ENCODE measurements at places on chromosomes 2 and 18. TPM values are rescaled to one million over a fixed set of nuclear protein-coding genes. Genes with fewer than 3 reads are reported as not detected.

NT5DC4 gene
- 0.12 TPM for total RNA-seq

GRCh38 chr18:31100436-31101182 is 1.6 kb downstream of the DSC2 start:
- DNase-seq = peak; percentile 29

DNA sequence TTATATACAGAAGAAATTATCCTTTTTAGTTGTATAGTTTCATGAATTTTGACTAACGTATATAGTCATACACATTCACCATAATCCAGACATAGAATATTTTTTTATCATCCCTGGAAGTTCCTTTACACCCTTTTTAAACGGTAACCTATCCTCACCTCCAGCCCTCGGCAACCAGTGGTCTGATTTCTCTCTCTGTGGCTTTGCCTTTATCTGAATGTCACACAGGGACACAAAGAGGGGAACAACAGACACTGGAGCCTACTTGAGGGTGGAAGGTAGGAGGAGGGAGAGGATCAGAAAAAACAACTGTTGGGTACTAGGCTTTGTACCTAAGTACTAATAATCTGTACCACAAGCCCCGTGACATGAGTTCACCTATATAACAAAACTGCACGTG is 191.9 kb downstream of the MC4R start:
- no peak for DNase-seq

DNA sequence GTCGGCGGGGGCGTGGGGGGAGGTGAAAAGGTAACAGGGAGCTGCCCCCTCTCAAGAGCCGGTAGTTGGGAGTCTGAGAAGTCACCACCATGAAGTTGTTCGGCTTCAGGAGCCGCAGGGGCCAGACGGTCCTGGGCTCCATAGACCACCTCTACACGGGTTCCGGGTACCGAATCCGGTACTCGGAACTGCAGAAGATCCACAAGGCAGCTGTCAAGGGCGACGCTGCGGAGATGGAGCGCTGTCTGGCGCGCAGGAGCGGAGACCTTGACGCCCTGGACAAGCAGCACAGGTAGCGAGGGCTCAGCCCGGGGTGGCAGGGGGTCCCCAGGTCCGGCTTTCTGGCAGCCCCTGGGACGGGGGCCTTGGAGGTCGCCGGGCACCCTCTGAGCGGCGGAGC is 47.1 kb upstream of the ZNF519 start:
- no peak for DNase-seq

NRP2 gene
- 146 TPM for total RNA-seq

CREB1 gene
- 65.4 TPM for total RNA-seq

GRCh38 chr2:231531883-231532755 is 1.9 kb upstream of the NMUR1 start:
- DNase-seq = no peak

DNA sequence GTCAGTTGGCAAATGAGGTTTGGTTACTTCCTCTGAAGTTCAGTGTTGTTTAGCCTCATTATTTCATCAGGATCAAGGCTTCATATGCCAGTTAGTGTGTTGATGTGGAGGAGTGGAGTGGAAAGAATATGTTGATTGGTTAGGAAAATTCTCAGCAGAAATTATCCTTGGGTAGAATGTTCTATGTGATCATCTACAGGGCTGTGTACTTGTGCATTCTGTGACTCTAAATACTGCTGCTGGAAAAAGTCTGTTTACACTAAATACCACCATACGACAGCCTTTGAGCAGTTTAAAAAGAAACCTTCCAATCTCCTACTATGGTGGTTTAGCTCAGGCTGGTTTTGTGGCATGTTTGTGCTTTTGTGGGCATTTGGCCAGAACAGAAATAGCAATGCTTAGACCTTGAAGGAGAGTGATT is 25.8 kb downstream of the CAB39 start:
- DNase-seq = no peak

GRCh38 chr2:29663268-29663667 is 258.1 kb downstream of the ALK start:
- no peak for DNase-seq

DNA sequence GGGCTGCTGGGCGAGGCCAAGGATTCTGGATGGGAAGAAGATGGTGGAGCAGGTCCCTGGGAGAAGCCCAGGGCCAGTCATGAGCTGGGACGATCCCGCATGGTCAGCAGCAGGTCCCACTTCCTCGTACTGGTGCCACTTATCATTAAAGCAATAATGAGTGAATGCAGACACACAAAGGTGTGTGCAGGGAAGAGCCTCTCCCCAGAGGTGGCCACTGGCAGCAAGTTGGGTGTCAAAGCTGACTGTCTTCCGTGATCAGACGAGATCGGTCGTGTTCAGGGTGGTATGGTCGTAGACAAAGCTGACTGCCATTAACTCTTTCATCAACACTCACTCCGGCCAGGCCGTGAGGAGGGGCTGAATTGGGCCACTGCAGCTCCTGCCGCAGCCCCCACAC is 10.3 kb upstream of the ARHGEF4 start:
- DNase-seq = no peak

DNA sequence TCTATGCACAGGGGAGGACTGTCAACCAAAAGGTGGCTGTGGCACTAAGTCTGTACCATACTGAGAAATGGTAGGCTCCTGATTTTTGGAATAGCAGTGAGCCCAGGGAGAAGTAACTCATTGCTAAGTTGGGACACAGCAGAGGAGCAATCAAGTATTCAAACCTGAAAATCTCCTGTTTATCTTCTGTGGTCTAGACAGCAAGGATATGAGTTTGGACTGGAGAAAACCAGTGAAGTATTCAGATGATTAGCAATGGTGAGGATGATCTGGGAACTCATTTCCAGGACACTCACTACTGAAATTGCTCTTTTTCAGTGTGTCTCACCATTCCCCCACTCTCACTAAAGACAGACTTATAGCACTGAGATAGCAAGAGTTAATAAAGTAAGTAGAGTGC is 112.0 kb downstream of the GULP1 start:
- no peak for DNase-seq

GRCh38 chr2:201320701-201321100 is 36.4 kb downstream of the FLACC1 start:
- no peak for DNase-seq

PSTPIP2 gene
- total RNA-seq = 7.0 TPM

TMEM200C gene
- 6.1 TPM for total RNA-seq

DNA sequence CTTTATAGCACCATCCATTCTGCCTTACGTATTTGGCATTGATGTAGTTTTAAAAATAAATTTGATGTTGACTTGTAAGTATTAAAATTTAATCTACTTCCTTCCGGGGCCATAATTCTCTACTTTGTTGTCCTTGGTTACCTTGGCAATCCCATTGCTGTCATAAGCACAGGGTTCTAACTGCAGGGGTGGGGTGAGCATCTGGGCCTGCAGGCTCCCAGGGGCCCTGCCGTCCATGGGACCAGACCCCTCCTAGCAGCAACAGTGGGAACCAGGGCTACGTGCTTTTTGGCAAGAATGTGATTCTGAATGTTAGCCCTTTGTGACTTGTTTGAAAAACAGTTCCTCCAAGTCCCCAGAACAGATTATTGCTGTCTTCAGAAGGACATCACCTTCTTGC is 4.9 kb downstream of the ASAP2 start:
- no peak for DNase-seq

CRYGA gene
- not detected for total RNA-seq

- no peak for DNase-seq
These were observed 292.6 kb downstream of the PRKCE start for GRCh38 chr2:45944074-45944473.

GRCh38 chr2:116499389-116499788 is 1315.1 kb upstream of the DDX18 start:
- no peak for DNase-seq

DNA sequence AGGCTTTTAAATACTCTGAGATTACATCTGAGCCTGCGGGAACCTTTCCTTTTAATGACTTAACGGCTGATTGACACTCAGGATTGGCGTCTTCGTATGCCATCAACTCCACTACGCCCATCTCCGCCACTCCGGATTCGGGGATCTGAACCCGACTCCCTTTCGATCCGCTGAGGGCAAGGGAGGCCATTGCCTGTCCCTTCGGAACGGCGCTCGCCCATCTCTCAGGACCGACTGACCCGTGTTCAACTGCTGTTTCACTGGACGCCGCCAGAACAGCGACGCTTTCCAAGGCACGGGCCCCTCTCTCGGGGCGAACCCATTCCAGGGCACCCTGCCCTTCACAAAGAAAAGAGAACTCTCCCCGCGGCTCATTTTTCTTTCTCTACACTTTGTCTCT is 90.4 kb downstream of the PID1 start:
- no peak for DNase-seq

- DNase-seq = no peak
These were observed 31.3 kb upstream of the TMEM131 start for GRCh38 chr2:98026927-98027522.

DNA sequence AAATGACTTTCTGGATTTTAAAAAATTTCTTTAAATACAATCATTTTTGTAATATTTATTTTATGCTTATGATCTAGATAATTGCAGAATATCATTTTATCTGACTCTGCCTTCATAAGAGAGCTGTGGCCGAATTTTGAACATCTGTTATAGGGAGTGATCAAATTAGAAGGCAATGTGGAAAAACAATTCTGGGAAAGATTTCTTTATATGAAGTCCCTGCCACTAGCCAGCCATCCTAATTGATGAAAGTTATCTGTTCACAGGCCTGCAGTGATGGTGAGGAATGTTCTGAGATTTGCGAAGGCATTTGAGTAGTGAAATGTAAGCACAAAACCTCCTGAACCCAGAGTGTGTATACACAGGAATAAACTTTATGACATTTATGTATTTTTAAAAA is 79.5 kb downstream of the ITGA4 start:
- DNase-seq = no peak

NEB gene
- total RNA-seq = 140 TPM

Data from mucosa of gallbladder (tissue), 1 donor.